Activated T-helper 1 cell treated with Interleukin-2 at 50 U/mL for 16 hours (primary cell): ENCODE measurements at places on chromosomes 1 and 21.
A peak's percentile ranks its signal among the peaks of the same experiment; 100 is the strongest.

DNA sequence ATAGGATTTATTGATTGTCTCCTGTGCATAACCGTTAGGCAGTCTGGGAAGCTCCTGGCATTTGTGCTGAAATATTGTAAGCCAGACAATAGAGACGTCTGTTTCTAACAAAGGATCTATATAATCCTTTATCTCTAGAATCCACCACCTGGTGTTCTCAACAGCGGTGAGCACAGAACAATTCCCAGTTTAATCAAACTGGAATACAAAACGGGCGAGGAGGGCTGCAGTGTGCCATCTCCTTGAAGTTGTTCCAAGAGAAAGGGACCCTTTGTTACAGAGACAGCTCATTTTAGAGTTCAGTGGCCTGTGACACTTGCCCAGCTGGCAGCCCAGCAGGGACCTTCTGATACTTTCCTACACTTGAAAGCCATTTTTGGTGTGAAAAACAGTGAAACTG is 162.8 kb upstream of the IVNS1ABP start:
- no peak for DNase-seq

GRCh38 chr1:48450505-48450904 is 21.5 kb downstream of the SPATA6 start:
- no peak for DNase-seq

- DNase-seq: no peak
These were observed 59.5 kb downstream of the RHOU start for GRCh38 chr1:228794810-228795209.

DNA sequence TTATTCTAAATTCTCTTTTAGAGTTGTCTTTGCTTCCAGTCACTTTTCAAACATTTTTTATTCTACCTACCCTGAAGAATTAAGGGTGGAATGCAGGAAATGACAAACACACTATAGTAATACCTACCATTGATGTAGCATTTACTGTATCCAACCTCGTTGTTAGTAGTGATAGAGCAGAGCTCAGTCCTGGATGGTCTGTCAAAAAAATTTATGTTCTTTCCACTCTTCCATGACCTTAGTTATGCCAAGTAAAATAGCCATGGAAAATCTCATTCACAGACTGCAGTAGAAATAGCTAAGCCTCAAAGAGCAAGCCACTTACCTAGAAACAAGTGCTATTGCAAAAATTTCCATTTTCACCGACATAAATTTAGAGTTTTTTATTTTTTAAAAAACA is 74.6 kb downstream of the CRB1 start:
- no peak for DNase-seq

DNA sequence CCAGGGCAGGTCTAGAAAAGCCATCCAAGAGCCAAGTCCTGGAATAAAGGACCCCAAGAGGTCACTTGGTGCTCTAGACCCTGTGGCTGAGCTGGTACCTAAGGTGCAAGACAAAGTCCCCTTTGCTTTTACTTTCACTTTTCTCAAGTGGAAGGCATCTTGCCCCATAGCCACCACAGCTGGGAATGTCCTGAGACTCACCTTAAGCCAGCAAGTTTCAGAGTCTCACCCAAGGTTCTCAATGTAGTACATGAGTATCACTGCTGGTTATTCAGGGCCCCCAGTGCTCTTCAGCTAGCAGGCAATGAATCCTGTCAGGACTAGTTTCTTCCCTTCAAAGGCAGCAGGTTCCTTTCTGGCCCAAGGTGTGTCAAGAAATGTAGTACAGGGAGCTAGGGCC is 67.5 kb downstream of the UROD start:
- DNase-seq: no peak

DNA sequence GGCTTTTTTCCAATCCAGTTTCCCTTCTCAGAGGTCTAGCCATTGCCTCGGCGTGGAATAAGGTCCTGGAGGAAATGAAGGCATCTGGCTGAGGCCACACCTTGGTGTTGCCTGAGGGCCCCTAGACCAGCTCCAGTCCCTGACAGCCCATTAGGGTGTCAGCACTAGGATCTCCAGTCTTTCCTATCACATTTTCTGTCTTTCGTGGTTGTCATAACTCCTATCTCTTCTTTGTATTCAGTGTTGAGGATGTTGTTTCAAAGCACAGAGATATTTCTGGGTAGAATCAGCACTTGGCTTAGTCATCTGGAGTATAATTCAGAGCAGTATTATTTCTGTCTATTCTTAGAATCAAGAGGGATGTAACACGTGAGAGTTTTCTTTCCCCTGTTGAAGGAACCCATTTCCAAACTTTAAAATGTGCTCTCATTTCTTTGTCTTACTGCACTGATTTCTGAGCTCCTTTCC is 844.3 kb downstream of the KCNT2 start:
- DNase-seq: no peak

DNA sequence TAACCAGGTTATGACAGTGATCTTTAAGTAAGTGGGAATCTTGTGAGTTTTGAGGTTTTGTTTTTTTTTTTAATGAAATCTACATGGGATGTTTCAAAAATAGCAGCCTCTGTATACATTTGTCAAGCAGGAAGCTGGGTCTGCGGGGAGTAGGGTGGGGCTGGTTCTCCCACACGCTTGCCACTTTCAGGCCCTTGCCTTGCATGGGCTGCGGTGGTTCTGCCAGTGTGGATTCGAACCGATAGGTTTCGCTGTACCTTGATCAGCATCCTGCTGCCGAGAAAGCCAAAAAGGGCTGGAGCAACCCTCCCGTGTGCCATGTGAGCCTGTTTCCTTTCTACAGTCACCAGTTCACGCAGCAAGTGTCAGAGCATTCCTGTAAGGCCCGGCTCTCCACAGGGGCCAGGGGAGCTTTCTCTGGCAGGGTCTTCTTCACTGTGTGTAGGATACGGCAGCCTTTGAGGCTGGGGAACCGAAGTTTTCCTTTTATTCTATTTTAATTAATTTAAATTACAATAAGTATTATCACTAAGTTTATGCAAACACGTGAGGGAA is 79.2 kb upstream of the SAMD11 start:
- DNase-seq: peak; percentile 15

DNA sequence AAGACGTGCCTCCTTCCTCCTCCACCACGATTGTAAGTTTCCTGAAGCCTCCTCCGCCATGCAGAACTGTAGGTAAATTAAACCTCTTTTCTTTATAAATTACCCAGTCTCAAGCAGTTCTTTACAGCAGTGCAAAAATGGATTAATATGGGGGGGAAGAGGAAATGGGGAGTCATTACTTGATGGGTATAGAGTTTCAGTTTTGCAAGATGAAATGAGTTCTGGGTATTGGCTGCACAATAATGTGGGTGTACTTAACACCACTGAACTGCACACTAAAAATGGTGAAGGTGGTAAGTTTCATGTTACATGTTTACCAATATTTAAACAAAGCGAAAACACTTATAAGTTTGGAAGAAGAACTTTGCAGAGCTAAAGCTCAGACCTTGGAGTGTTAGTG is 24.3 kb upstream of the DISP1 start:
- no peak for DNase-seq

DNA sequence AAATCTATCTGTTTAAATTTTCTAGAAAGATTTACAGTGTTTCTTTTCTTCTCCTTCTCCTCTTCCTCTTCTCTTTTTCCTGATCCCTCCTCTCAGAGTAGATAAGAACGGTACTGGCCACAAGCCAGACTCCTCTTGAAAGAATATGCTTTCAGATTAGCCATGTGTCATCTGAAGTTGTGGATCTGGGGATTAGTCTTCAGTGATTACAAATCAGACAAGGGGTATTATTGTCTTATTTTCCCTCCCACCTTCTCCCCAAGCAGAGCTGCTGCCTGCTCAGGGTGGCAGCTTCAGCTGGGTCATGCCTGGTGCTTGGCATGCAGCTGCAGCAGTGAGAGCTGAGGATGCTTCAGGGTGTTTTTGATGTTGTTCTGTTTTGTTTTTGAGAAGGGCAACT is 42.7 kb downstream of the SGIP1 start:
- no peak for DNase-seq

GRCh38 chr1:6111571-6111970 is 65.9 kb downstream of the KCNAB2 start:
- DNase-seq: no peak

GRCh38 chr1:183139281-183139942 is 46.7 kb upstream of the LAMC2 start:
- DNase-seq: no peak

DNA sequence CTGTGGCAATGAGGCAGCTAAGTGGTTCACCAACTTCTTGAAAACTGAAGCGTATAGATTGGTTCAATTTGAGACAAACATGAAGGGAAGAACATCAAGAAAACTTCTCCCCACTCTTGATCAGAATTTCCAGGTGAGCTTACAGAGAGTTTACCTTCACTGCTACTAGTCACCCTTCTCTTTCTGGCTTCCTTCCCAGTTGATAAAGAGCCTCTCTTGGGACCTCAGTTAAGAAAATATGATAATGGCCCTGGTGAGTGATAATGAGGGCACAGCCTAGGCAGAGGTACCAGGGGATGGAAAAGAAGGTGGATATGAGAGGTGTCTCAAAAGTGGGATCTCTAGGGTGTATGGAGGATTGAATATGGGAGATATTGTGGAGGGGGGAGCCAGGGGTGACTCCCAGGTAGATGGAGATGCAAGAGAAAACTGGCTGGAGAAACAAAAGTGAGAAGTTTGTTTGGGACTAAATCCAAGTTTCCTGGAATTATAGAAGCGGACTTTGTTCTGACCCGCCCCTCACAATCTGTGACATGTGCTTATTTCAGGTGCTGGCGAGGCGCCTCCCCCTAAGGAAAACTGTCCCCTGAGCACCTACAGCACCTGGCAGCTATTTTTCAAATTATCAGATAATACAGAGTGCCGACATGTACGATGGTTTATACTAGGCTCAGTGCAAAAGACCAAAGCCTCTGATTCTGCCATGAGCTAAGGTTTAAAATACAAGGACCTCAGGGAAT is 13.7 kb downstream of the MTARC2 start:
- no peak for DNase-seq

GRCh38 chr1:220575718-220576497 is 48.0 kb downstream of the MARK1 start:
- DNase-seq: no peak

- no peak for DNase-seq
These were observed 39.5 kb downstream of the CTNNBIP1 start for GRCh38 chr1:9870572-9870971.

GRCh38 chr1:196486346-196486745 is 121.9 kb downstream of the KCNT2 start:
- no peak for DNase-seq

- DNase-seq: no peak
These were observed 329.4 kb downstream of the KIF26B start for GRCh38 chr1:245484176-245484575.

DNA sequence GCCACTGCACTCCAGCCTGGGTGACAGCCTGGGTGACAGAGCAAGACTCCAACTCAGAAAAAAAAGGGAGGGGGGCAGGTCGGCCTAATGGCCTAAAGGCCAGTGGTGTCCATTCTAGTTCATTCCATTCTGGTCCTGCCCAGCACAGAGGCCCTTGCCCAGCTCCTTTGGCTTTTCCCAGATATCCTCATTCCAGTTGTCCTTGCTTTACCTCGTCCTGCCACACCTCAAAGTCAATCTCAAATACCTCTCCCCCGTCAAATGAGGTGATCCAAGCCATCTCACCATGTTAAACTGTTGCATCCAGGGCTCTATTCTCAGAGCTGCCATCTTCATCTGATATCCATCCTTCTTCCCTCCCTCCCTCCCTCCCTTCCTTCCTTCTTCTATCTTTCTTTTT is 19.9 kb upstream of the PIK3CD start:
- DNase-seq: no peak

DNA sequence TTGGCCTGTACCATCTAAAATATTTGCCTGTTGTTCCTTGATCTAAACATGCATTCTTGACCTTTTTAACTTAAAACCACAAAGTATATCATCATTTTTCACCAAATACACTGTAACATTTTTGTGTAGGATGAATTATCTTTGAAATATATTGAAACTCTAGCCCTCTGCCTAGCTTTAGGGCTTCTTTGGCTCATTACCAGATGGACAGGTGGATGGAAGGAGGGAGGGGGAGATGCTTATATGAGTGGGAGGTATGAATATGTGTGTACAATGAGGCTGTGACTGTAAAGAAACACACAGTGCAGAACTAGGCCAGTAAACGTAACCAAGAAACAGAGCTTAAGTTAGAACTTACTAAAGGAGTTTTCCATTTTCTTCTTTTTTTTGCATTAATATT is 118.5 kb downstream of the ESRRG start:
- DNase-seq: no peak

- DNase-seq: no peak
These were observed 38.6 kb upstream of the TSPEAR start for GRCh38 chr21:44749759-44750674.

- no peak for DNase-seq
These were observed 232.9 kb upstream of the RUNX1 start for GRCh38 chr21:35281956-35282355.

- no peak for DNase-seq
These were observed 8.1 kb upstream of the NCF2 start for GRCh38 chr1:183598386-183598785.

DNA sequence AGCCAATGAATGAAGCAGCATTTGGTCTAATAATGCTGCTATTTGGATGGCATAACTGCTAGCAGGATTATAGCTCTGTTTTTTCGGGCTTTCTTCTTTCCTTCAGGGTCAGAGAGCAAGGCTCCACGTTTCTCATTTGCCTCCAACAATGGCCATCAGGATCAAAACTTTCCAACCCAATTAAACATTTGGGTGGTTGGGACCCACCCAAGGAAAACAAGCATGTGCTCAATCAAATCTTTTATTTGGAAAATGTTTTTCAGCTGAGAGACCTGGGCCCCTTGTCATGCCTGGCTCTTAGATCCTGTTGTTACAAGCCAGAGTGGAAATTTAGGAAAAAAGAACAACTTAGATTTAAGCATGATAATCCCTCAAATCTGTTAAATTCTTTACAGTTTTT is 373.1 kb upstream of the USP24 start:
- DNase-seq: no peak

DNA sequence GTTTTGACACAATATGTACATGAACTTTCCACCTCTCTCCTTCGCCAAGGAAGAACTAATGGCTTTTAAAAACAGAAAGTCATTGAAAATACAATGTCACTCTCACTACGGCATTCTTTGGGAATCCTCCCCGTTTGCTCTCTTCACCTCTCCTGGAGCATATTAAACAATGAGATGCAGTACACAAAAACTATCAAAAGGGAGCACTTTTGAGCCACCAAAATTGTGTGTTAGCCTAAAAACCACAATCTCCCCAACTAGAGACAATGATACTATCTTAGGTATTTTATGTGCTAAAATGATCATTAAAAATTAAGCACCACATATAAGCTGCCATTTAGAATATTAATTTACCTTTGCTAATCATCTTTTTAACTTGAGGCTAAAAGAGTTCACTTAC is 425.5 kb downstream of the KCTD3 start:
- no peak for DNase-seq
